Dorsolateral prefrontal cortex (tissue), 122 donors: ENCODE measurements at places on chromosomes 5 and 9. TPM values are rescaled to one million over a fixed set of nuclear protein-coding genes. Genes with fewer than 3 reads are reported as not detected.

Gene PCDHB7
- 7.5 TPM for total RNA-seq

Gene HTR1A
- total RNA-seq, result 19.9 TPM

Gene SLC6A3
- not detected for total RNA-seq

Gene ST8SIA4
- 8.3 TPM for total RNA-seq

Gene FRMD3
- total RNA-seq, result 8.1 TPM

Gene EQTN
- total RNA-seq, result 2.1 TPM

Gene GBGT1
- total RNA-seq, result 13.1 TPM

Gene ADAMTS19
- total RNA-seq, result 16.2 TPM

Gene DOCK2
- 8.1 TPM for total RNA-seq

Gene GALT
- total RNA-seq, result 68.0 TPM

Gene ACOT12
- total RNA-seq, result 0.85 TPM

Gene ISL1
- not detected for total RNA-seq

Gene HAVCR2
- 17.5 TPM for total RNA-seq

Gene TRIO
- 321 TPM for total RNA-seq

Gene LRRC26
- total RNA-seq, result 1.00 TPM

Gene FGD3
- 6.1 TPM for total RNA-seq

Gene LAMC3
- total RNA-seq, result 5.5 TPM

Gene LMX1B
- total RNA-seq, result not detected

Gene NR5A1
- total RNA-seq, result not detected

Gene CARTPT
- 89.2 TPM for total RNA-seq
